ENCODE measurements at places on chromosomes 7 and 10. TPM values are rescaled to one million over a fixed set of nuclear protein-coding genes. Genes with fewer than 3 reads are reported as not detected.

- DNase-seq: no peak
Observed at GRCh38 chr10:42755556-42756093, 27.0 kb upstream of the BMS1 start.

- DNase-seq: no peak
Observed at GRCh38 chr10:6052247-6053221, 9.6 kb downstream of the IL2RA start.

GRCh38 chr10:89346405-89347254 is 18.8 kb downstream of the IFIT3 start:
- DNase-seq: no peak

DNA sequence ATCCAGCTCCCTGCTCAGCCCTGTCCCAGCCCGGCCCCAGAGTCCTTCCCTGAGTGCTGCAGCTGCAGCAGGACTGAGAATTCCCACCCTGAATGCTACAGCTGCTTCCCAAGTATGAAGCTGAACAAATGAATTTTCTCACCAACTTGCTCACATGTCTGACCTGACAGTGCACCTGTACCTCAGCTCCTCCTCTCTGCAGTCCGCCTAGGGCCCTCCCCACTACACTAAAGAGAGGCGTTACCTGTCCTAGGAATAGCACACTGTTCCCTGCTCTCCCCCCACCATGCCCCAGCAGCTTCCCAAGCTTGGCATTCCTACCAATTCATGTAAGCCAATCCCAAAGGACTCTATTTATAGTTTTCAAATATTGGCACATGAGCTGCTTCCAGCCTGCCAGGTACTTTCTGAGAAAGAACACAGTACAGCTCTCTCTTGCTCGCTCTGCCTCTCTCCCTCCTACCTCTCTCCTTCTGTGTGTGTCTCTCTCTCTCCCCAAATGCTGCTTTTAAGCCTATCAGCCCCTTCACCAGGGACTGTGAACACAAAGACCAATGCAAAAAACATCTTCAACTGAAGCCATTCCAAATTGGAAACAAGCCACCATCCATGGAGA is 400.1 kb downstream of the TNS3 start:
- DNase-seq: no peak

The ANKRD7 gene
- total RNA-seq: 0.47 TPM

The CFAP46 gene
- not detected for total RNA-seq

Measured in T-helper 17 cell (primary cell).